T follicular helper cell (primary cell): ENCODE measurements at places on chromosomes 3 and 15.

DNA sequence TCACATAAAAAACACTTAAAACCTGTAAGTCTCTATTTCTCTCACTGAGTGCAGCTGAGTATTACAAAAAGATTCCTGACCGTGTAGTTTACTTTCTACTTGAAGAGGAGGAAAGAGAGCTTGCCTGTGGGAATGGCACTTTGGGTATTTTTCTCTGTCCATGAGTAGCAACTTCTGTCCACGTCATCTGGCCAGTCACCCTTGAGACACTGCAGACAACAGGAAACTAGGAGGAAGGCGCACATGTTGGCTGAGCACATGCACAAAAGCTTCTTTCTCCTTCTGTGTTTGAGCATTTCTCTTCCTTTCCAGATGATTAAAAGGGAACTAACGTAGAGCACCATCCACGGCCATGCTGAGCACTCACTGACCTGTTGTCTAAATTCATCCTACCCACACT lies 19.7 kb downstream of the STARD5 start:
- no peak for DNase-seq

DNA sequence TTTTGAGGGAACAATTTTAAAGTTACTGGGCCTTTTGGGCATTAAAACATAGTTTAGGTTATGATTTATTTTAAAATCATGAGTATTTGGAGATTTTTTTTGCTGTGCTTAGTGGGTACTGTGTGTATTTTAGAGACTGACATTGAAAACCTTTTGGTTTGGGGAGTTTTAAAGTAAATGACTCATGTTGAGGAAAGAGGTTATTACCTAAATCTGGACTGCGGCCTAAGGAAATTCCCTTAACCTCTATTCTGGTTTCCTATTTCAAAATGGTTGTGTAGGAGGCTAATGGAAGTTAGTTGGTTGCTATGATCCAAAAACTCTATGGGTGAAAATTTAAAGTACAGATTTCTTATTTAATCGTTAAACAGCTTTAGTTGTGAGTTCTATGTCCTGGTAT lies 57.3 kb upstream of the DPH6 start:
- no peak for DNase-seq

DNA sequence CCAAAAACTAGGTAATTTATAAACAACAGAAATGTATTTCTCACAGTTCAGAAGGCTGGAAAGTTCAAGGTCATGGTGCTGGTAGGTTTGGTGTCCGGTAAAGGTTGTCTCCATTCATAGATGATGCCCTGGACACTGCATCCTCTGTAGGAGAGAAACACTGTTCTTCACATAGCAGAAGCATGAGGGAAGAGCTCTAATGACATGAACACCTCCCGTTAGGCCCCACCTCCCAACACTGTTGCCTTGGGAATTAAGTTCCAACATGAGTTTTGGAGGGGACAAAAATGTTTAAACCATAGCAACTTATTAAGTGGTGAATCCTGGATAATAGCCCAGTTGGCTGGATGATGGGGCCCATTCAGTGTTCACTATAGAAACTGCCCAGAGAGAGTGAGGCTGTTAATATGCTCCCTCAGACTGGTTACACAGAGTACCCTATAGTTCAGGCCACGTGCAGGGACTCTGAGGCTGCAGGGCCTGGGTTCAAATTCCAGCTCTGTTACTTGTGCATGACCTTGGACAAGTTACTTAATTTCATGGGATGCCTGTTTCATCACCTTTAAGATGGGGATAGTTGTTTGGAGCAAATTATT lies 37.0 kb downstream of the CCNL1 start:
- DNase-seq: no peak

DNA sequence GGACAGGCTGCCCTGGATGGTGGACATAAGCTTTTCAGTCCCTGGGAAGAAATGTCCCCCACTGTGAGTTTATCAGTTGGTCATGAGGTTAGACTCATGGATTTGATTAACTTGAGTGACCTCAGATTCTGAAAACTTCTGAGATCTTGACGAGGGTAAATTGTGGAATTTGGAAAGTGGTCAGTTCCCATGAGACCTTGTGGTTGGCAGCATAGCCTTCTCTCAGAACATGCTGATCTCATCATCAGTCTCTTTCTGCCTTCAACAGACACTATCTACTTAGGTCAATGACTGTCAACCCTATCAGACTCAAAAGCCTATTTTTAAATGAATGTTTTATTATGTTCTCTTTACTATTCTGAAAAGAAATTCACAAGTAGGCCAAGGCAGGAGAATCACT lies 45.6 kb upstream of the NDUFB4 start:
- no peak for DNase-seq

DNA sequence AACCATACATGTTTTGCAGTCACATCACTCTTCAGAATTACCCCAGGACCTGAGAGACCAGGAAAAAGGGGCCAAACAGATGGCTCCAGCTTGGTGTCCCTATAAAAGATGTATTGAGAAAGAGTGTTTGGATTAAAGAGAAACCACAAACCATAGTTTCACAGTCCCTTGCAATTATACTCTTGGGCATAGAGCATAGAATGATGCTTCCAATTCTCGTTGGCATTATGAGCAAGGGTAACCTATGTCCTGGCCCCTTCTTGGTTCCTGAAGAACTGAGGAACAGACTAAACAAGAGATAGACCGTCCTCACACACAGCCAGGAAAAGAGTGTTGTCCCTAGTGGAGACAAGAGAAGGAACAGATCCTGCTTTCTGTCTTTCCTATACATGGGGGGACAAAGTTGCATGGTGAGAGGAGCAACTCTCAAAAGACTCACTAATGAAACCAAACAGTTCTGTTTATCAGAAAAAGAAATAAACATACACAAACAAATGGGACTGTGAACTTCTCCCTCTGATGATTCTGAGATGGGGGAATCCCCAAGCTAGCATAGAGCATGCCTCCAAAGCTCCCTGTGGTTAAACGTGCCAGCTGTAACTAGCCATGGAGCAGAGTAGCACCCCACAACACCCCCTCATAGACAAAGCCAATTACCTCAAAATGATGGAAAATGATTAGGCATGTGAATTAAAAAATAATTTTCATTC lies 908.6 kb downstream of the NTRK3 start:
- no peak for DNase-seq

GRCh38 chr3:183394150-183394549 lies 34.3 kb downstream of the MCF2L2 start:
- no peak for DNase-seq

- DNase-seq: no peak
These were observed 369.6 kb downstream of the OTOL1 start for GRCh38 chr3:161866176-161866575.

- no peak for DNase-seq
These were observed 43.6 kb upstream of the PLXNA1 start for GRCh38 chr3:126939338-126939718.

DNA sequence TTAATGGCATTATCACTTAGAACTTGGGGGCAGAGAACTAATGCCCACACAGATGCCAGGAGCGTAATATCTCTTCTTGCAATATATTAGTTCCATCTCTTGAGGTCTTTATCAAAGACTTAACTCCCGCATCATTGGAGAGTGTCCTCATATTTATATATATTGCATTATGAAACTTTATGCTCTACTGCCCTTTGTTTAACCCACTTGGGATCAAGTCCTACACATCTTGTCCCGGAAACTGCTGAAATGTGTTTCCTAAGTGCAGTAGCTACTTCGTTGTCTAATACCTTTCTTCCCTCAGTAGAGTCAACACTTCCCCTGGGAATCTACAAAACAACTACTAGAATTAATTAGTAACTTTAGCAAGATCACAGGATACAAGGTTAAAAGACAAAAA lies 1029.2 kb downstream of the OTOL1 start:
- no peak for DNase-seq

DNA sequence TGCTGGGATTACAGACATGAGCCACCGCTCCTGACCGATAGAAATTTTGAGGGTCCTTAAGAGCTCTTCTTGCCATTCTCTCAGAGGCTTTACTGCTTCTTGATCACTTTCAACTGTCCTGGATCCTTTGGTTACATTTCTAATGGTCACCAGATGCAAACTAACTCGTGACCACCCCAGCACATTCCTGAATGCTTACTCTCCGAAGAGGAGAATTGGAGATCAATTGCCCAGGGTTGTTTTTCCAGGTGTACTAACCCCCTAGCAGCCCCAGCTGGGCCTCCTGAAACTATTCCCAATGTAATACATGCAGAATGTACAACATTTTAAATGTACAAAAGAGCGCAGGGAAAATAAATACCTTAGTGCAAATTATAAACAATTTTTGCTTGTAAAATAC lies 65.1 kb upstream of the TBL1XR1 start:
- DNase-seq: no peak

DNA sequence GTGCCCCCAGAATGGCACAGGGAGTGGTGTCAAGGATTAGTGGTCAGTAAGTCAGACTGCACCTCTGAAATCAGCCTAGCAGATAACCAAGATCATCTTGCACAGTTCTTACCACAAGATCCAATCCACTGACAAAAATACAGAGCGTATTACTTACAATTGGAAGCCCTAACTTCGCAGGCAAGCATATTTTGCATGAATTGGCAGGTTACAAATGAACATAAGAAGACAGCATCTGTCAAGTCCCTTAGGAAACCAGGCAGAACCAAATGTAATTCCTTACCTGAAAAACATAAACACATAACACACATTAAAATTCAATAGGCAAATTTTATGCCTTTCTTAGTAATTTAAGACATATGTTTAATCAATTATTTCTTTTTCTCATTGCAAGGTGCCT lies 293.4 kb downstream of the MAGI1 start:
- no peak for DNase-seq

DNA sequence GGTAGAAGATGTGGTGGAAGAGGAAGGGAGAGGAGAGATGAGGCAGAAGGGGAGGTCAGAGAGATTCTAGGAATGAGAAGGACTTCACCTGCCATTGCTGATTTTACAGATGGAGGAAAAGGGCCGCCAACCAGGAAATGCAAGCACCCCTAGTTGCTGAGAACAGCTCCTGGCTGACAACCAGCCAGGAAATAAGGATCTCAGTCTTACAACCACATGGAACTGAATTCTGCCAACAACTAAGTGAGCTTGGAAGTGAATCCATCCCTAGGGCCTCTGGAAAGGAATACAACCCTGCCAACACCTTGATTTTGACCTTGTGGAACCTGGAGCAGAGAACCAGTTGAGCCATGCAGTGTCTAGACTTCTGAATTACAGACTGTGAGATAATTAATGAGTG lies 86.6 kb downstream of the EDEM1 start:
- no peak for DNase-seq

GRCh38 chr3:51637941-51638471 lies 33.0 kb upstream of the TEX264 start:
- no peak for DNase-seq

DNA sequence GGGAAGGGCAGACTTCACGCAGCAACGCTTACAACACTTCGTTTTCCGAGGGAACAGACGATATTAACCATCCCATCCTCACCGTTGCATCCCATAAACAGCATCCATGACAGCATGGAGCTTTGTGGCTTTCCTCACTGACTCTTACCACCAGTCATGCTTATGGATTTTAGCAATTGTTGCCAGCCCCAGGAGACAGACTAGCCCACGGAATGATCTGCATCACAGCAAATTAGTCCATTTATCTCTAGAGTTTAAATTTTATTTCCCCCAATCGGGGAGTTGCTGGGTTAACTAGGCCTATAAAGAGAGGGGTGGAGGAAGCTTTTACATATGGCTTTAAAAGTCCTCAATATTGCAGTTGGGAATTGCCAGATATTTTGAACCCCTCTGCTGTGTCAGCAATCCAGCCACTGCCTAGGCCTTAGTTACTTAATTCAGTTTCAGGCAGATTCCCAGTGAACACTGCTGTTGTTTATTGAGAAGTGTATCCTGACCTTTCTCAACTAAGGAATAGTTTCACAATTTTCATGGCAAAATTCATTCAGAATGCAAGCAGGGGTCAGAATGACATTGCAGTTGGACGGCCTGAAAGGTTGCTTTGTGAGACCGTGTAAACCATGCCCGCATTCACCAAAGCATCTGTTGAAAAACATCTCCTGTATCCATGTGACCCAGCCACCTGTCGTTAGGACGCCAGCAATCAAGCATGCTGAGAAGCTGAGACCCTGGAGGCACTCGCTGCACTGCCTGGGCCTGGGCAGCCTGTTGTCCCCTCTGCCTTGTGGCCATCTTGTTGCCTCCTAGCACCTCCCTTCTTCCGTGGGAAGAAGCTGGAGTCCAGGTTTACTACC lies 397.4 kb upstream of the TPM1 start:
- no peak for DNase-seq

GRCh38 chr15:38555686-38556334 lies 8.8 kb downstream of the RASGRP1 start:
- DNase-seq: no peak

GRCh38 chr15:62253294-62253693 lies 88.2 kb upstream of the C2CD4B start:
- no peak for DNase-seq

DNA sequence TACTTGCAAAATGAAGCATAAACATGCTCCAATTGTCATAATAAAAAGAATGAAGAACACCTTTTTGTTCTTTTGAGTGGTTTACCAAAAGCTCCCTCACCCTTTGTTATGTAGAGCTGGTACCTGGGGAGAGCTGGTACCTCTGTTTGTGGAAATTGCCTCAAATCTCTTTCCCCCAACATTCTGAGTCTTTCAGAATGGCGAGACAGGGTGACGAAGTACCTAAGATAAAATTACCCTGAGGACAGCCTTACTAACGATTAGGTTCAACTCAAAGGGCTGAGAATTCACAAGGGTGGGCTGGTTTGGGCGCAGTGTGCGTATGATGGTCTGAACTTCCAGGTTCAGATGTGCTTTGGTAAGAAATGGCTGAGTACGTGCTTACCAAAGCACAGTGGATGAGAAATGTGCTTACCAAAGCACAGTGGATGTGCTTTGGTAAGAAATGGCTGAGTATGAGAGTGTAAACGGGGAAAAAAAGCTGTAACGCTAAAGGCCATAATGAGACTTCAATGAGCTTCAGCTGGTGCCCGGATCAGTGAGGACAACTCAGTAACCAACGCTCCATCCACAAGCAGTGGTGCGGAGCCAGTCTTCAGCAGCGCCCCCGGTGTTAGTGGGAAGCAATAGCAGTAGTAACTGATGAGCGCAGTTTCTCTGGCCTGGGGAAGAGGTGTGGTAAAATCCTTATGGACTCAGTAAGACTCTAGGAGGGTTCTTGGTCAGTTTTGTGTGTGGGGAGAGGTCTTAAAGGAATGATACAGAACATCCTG lies 72.3 kb upstream of the LRIG1 start:
- DNase-seq: no peak

DNA sequence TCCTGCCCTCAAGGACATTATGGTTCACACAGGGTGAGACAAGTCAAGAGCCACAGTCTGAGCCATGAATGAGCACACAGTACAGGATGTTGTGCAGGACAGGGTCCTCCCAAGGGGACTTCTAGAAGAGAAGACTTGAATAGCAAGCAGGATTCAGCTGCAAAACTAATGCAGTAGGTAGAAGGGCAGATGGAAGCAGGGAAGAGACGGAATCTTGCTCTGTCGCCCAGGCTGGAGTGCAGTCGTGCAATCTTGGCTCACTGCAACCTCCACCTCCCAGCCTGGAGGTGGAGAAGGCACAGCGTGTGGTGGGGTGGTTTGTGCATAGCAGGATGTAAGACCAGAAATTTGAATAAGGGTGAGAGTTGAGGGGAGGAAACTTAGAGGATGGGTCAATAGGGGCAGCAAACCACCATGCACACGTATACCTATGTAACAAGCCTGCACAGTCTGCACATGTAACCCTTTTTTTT lies 8.0 kb downstream of the BCL2L10 start:
- no peak for DNase-seq
